ENCODE measurements at places on chromosomes 2 and 18.

GRCh38 chr2:144372410-144373080 is 147.4 kb downstream of the ZEB2 start:
- DNase-seq: no peak

- no peak for DNase-seq
These were observed 280.7 kb upstream of the HNRNPA3 start for GRCh38 chr2:176931588-176932563.

GRCh38 chr2:239893236-239893515 is 132.0 kb downstream of the NDUFA10 start:
- DNase-seq: no peak

DNA sequence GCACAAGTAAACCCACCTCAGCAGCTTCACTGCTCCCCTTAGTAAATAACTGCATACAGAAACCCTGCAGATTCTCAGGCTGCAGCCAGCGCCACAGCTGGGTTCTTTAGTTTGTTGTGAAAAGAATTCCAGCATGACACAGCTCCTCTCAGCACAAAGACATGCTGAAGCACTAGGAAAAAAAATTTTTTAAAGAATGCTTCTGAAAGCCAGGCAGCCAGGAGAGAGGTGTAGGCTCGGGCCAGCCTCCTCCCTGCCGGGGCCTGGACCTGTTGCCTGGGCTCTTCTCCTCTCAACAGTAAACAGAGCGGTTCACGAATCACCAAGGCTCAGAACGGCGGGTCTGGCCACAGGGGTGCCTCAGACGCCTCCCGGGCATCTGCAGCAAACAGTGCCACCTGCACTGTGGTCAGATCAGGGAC is 95.7 kb upstream of the POU3F3 start:
- DNase-seq: no peak

DNA sequence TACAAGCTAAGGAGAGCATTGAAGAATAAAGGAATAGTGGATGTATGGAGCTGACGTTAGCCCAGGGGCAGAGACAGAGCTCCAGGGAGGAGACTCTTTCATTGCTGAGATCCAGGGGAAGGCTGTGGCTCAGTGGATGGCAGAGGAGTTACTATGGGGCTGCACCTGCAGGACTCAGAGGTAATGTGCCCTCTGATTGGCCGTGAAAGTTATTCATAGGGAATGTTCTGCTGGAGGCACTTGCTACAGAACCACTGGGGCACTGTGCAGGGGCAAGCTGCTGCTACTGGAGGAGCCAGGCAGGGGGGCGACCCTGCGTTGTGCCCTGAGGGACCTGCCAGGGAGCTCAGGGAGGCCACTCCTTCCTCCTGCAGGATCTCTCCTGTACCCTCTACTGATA is 199.2 kb downstream of the PTPRM start:
- DNase-seq: no peak

DNA sequence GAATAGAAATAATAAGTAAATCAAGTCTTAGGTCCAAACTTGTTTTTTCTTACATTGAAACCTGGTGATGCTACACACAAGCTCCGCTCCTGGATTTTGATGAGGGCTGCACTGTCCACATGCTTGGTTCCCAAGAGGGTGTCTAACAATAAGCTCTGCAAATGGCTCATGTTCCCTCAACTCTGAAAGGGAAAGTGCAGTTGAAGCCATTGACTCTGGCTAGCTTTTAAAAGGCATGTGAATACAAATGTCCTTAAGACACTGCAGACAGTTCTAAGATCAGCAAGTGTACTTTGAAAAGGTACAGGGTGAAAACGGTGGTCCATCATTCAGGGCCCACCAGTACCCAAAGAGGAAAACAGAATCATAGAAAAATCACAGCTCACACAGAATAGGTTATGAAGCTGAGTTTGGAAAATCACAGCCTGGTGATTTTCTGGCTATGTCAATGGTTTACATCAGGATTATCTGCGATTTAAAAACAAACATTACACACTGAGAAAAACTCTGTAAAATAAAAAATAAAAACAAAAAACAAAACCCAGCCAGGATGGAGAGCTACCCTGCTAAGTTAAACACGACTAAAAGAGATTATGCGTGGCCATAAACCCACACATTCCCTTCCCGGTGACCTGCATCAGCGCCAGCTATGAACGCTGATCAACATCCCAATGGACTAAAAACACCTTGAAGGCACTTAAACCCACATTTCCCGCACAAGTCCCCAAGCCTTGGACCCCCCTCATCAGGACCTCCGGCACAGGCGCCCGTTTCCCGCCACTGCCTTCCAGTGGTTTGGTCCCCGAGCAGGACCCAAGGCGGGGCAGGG is 554 bp downstream of the PFN4 start:
- DNase-seq: no peak

- no peak for DNase-seq
These were observed 272.7 kb upstream of the FSHR start for GRCh38 chr2:49426996-49427395.

DNA sequence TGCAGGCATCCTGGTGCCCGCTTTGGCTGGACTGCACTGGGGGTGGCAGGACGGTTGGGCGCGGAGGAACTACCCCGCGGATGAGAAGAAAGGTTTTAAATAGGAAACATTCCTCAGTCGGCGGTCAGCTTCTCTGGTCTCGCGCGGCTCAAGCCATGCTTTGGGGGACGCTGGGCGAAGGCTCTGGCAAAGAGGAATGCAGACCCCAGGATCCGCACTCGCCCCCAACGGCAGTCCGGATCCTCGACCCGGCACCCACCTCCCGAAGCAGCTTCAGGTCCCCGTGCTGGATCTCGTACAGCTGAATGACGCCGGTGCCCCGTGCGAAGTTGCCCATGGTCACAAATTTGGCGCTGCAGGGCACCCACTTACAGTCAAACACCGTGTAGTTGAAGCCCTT is 686 bp upstream of the PNO1 start:
- DNase-seq: no peak

DNA sequence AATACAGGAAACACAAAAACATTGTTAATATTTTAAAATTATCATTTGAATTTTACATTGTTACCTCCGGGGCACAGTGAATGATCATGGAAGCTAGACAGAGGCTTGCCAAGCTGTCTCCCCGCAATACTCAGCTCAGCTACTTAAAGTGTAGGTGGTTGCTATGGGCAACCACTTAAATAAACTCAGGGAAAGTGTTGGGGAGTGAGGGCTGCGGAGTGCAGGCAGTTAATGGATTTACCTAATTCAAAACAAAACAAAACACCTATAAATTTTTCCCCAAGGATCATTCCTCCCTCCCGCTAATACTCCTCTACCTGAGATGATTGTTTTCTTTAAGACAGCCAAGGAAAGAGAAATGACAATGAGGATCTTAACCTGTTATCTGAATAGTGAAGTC is 349.5 kb downstream of the TGIF1 start:
- DNase-seq: no peak

DNA sequence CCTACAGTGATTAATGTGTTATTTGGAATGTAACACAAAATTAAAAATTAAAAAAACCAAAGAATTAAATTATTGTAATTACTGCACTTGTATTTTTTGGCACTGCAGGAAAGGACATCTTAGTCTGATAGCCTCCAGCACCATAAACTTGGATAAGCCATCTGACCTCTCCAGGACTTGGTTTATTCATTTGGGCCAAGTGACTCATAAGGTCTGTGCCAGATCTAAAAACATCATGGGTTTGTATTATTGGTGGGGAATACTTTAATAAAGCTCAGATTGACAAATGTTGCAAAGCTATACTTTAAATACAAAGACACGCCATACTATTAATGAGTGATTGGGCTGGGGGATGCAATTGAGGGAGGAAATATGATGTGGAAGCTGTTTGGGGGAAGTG is 225.2 kb downstream of the ZNF521 start:
- no peak for DNase-seq

DNA sequence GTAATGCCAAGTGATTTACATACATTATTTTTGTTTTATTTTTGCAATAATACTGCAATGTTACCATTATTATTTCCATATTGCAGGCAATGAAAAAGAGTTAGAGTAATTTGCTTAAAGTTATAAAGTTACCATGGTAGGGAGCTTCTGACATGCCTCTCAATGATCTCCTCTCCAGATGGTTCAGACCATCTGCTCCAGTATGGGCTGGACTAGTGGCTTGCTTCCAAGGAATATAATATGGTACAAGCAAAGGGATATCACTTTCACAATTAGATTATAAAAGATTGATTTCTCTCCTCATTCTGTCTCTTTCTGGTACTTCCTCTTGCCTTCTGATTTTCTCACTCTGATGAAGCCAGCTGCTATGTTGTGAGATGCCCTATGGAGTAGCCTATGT is 245.4 kb downstream of the INSIG2 start:
- DNase-seq: no peak

DNA sequence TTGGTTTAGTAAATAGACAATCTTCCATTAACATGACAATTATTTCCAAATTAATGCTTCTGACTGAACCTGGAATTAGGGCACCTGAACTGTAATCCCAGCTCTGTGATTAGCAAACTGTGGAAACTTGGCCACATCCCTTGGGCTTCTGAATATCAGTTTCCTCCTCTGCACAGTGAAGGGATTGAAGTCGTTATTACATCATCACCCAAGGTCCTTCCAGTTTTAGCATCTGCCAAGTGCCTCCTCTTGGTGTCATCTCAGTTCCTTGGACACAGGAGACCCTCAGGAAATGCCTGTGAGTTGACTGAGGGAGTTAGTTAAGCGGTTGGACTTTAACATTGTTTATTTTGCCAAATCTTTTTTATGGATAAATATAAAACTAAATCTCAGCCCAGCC is 64.8 kb downstream of the MOGAT1 start:
- no peak for DNase-seq

DNA sequence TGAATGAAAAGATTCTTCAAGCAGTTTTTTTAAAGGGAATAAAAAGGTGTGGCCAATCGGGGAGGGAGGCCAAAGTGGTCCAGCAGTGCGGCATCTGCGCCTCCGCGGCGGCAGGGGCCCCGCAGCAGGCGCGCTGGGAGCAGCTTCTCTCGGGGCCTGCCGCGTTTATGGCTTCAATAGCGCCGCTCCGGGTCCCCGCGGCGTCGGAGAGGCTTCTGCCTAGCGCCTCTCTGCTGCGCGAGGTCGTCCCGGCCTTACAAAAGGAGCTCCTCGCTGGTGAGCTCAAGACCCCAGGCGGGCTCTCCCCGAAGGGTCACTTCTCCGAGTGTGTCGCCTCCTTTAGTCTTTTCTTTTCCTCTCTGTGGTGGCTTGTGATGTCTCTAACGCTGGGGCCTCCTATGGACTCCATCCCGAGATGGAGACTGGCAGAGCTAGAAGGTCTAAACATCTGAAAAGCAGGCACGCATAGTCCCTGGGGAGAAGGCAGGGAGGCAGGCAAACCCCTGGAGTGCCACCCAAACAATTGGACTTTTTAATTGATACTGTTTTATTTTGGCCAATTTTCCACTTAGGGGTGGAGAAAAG is 67.1 kb downstream of the SUMO1 start:
- DNase-seq: no peak

DNA sequence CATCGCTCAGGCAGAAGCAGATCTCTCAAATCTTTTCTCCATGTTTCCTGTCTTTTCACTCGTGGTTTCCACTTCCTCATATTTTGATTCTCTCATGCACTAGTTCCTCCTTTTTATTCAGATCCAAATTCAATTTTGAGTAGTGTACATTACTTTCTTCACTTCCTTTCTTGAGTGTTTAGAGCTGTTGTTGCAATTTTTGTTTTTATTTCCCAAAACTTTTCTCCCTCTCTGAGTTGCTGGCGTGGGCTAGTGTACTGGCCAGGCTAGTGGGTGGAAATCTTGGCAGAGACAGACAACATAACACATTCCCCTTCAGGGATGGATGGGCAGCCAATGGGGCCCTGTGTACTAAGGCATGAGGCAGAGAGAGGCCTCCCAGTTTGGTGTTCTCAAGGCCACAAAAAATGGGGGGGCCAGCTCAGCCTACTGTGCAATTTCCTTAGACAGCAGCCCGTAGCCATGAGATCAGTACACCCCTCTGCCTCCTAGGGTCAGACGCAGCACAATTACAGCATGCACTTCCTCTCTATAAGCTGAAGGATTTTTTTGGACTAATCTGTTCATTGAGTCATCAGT is 145.1 kb upstream of the PID1 start:
- no peak for DNase-seq

GRCh38 chr2:63796366-63796765 is 45.3 kb upstream of the UGP2 start:
- no peak for DNase-seq

DNA sequence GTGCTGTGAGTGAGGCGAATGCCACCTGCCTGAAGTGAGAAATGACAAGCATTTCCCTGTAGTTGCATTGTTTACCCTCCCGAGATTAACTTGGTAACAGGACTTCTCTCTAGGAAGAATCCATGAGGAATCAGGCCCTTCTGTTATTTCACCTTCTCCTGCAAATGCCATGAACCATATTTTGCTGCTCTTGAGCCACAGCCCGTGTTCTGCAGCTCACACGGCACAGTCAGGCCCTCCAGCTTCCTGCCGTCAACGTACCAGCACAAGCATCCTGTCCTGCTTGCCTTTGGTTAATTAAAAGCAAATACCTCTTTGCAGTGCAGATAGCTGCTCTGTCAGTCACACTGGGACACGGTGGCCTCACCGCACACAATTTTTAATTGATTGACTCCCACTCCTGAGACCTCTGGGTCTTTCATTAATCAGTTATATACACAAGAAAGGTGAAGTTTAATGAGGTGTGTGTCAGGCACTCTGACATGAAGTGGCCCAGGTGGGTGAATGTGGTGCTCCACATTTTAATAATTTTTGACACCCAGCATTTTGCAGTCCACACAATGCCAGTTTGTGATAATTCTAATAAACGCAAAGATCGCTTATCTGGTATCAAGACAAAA is 95.3 kb upstream of the ASB18 start:
- DNase-seq: no peak

DNA sequence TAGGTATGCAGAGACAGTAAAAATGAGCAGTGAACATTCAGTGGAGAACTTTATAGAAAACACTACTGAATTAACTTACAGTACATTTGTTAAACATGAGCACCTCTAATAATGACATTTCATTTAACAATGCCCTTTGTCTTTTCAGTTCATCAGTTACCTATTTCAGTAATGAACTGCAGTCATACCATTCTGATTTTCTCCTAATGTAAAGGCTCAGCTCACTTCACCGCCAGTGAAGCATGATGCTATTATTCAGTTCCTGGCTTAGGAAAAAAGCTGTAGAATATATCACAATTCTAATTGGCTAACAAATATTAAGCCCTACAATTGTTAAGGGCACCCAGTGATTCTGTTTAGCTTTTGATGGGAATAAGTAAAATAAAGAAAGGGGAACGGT is 37.1 kb upstream of the CCDC93 start:
- no peak for DNase-seq

- DNase-seq: no peak
These were observed 29.7 kb downstream of the MEP1B start for GRCh38 chr18:32219431-32220018.

- DNase-seq: no peak
These were observed 53.8 kb downstream of the CTIF start for GRCh38 chr18:48592540-48593171.

- DNase-seq: no peak
These were observed 2.7 kb downstream of the CDH20 start for GRCh38 chr18:61335684-61336555.

GRCh38 chr2:179636100-179636980 is 225.1 kb downstream of the ZNF385B start:
- DNase-seq: no peak
